ENCODE measurements at places on chromosomes 2 and 18. TPM values are rescaled to one million over a fixed set of nuclear protein-coding genes. Genes with fewer than 3 reads are reported as not detected.

Gene CPLX4
- total RNA-seq, result not detected

Gene CSRNP3
- not detected for total RNA-seq

GRCh38 chr18:10367836-10368235 is 86.6 kb upstream of the APCDD1 start:
- DNase-seq, result no peak
- no peak overlapping the region for H3K27ac ChIP-seq
- H3K4me1 ChIP-seq, result no peaks in the 10 kb centered on the region
- peaks cover 17% of the 10 kb centered on the region for H3K27me3 ChIP-seq
- no peaks in the 10 kb centered on the region for H3K36me3 ChIP-seq

GRCh38 chr2:219547621-219548020 is 3.8 kb downstream of the TMEM198 start:
- H3K36me3 ChIP-seq, result no peaks in the 10 kb centered on the region
- DNase-seq, result no peak
- H3K27me3 ChIP-seq, result peaks cover 31% of the 10 kb centered on the region
- H3K4me3 ChIP-seq, result no peak overlapping the region
- peaks cover 20% of the 10 kb centered on the region for H3K4me1 ChIP-seq

DNA sequence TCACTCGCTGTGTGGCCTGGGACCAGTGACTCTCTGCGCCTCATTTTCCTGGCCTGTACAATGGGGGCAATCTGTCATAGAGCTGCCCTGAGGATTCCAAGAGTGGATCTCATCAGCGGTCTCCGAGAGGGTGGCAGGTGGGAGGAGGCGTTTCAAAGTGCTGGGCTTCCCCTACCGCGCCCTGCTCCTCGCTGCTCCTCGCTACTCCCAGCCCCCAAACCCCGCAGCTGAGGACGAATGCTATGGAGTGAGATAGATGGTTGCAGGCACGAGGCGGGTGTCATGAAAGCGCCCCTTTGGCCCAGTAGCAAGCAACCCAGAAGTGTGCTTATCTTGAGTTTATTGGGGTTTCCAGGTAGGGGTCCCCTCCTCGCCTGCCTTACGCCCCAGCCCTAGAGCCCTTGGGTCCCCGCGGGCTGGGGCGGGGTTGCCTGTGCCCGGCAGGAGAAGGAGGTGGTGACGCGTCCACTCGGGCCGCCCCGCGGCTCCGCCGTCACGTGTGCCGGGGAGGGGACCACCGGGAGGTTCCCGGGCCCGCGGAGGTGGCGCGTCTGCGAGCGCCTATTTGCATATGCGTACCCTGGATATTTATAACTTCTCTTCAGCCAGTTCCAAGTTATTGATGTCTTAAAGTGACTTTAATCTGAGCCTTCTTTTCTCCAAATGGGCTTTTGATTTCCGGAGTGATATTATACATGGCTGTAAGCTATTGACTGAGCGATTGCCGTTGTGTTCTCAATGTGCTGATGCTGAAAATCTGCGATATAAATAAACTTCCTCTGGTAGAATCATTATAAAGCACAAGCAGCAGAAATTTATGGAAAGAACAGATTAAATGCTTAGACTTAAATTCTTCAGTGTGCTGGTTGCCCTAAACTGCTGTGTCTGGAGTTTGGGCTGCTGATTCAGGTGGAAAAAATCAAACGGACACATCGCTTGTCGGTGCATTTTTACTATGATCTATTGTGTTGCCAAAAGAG is 263.7 kb downstream of the ATAD2B start:
- H3K27ac ChIP-seq, result no peak overlapping the region
- H3K27me3 ChIP-seq, result peaks cover 31% of the 10 kb centered on the region
- peak overlapping the region; percentile 55 for H3K4me3 ChIP-seq
- DNase-seq, result no peak
- H3K4me1 ChIP-seq, result peaks cover 4% of the 10 kb centered on the region

GRCh38 chr2:240425697-240426096 is 9.8 kb upstream of the GPC1 start:
- peaks cover 2% of the 10 kb centered on the region for H3K36me3 ChIP-seq
- peak; percentile 2 for DNase-seq
- no peak overlapping the region for H3K27ac ChIP-seq
- no peak overlapping the region for H3K4me3 ChIP-seq
